RCC 7860 (cell line): ENCODE measurements at places on chromosomes 5 and 9.
A peak's percentile ranks its signal among the peaks of the same experiment; 100 is the strongest.

- no peak for DNase-seq
These were observed 34.0 kb upstream of the ZNF462 start for GRCh38 chr9:106828965-106829364.

DNA sequence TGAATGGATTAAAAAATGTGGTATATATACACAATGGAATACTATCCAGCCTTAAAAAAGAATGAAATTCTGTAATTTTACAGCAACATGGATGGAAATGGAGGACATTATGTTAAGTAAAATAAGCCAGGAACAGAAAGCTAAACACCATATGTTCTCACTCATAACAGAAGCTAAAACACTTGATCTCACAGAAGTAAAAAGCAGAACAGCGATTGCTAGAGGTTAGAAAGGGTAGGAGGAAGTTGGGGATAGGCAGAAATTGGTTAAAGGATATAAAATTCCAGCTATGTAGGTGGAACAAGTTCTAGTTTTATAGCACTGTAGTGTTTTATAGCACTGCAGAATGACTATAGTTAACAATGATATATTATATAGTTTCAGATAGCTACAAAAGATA is 15.8 kb downstream of the MARCHF3 start:
- DNase-seq: no peak

DNA sequence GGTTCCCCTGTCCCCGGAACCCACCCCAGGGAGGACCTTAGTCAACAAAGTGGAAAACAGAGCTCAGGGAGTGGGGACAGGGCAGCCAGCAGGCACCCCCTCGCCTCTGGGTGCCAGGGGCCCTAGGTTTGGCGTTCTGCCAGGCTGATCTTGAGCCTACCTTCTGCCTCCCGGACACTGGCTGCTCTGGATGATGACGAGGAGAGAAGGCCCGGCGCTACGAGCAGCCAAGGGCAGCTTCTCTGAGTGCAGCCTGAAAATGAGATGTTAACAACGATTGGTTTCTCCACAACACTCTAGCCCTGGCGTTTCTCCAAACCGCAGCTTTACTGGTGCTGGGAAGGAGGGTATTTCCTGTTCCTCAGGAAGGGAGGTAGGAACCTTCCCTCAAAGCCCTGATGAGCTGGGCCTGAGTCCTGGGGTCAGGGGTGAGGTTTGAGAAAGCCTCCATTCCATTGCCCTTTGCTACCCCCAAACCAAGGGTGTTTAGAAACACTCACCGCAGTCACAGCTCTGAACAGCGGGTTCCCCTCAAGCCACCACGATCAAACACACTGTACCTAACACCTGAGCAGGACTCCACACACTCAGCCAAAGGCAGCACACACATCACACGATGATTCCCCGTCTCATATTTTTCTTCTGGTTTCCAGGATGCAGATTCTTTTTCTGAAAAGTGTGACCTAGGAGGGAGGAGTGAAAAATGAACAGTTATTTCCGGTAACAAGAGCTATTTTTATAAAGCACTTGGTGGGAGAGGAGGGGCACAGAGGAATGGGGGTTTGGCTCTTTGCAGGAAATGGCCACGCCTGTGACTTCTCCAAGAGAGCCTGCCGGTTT is at the start of gene STING1:
STING1 (minus strand) TSS at position 709 of the 840 bp plus-strand sequence. CDS start 1,054 bp downstream, outside the sequence.
- peak; percentile 98 for DNase-seq

GRCh38 chr5:135335031-135335828 is 63.8 kb downstream of the MACROH2A1 start:
- no peak for DNase-seq

- peak; percentile 38 for DNase-seq
These were observed 547 bp downstream of the NIPBL start for GRCh38 chr5:36876965-36877666.

DNA sequence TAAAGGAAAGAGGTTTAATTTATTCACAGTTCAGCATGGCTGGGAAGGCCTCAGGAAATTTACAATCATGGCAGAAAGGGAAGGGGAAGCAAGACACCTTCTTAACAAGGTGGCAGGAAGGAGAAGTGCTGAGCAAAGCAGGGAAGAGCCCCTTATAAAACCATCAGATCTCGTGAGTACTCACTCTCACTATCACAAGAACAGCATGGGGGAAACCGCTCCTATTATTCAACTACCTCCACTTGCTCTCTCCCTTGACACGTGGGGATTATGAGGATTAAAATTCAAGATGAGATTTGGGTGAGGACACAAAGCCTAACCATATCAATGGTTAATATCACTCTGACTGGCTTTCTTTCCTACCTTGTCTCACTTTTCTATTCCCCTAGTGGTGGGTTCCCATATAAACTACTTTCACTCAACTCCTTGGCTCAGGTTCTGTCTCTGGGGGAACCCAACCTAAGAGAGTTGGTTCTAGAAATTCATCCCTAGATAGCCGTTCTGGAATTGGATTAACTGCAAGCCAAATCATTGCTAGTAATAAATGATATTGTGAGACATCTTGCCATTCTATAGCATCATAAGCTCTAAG is 749.8 kb upstream of the GRAMD2B start:
- no peak for DNase-seq

DNA sequence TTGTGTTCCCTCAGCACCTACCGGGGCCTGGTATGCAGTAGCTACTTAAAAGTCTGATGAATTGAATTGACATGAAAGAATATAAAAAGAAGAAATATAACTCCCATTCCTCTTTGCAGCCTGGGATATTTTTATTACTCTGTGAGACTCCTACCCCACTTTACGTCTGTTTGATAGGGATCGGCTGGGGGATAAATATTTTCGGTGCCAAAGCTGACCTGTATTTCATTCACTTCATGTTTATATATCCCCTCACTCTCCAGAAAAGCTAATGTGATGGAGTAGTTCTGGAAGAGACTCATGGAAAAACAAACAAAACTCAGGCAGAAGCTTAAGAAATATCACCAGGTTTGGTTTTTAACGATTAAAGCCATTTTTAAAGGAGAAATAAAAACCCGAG is 108.2 kb upstream of the TBC1D2 start:
- no peak for DNase-seq

DNA sequence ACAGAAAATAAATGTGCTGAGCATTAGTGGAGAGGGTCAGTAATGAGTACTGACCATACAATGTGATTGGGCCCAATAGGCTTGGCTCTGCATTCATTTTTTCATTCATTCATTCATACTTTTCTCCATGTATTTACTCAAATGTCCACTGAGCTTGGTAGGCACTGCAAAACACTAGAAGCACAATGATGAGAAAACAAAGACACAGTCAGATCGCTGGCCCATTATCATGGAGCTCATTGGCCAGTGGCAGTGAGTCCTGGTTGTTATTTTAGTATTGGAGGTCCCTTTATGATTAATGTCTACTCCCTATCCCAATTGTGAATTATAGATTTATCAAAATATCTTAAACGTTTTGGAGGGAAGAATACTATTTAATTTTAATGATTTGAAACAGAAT is 1079.7 kb upstream of the DMAC1 start:
- no peak for DNase-seq

GRCh38 chr5:181043285-181044092 is 3.4 kb downstream of the BTNL9 start:
- DNase-seq: no peak

DNA sequence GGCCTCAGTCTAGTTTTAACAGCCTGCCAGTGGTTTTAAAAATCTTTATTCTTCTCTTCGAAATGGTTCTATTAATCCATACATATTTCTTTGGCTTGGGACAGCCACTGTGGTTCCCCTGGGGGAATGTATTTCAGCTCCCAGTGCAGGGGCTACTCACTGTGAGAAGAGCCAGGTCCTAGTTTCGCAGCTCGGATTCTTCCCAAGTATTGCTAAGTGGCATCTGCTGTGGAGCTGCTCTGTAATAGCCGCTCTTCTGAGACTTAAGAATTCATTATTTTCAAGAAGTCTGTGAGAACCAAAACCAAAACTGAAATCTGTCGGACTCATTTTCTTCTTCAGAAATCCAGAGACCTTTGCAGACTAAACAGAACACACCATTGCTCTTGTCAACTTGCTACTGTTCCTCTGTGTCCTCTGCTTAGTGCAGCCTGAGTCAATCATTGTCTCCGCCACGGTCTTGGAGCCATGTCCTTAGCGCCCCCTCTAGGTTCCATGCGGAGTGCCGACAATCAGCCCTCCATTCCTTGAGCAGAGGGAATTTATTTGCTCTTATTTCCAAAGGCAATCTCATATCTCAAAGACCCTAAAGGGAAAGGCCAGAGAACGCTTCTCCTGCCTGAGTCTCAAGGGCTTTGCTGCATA is 478.2 kb downstream of the SPATA31D1 start:
- no peak for DNase-seq

DNA sequence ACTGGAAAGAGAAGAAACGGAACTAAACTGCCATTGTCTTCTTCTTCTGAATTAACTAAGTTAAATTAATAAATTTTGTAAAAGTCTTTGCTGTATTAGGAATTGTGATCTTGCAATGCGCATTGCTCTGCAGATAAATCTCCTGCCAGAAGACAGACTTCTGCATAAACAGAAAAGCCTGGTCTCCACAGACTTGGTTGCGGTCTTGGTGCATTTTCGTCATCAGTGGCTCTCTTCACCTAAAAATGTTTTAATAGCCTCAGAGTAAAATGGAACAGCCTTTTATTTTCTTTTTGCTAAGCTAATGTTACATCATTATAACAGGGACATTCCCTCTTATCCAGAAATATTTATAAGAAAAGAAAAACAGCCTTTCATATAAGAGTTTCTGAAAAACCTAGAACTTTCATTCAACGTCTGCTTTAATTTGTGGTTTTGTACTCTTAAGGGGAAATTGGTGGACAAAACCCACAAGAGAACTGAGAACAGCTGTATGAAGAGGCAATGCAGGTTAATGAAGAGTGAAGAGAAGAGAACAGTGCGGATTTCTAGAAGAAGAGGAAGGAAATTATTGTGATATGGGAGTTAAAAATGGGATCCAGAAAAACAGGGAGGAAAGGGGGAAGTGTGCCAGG is 10.1 kb downstream of the IFNA5 start:
- no peak for DNase-seq

- DNase-seq: no peak
These were observed 322.4 kb downstream of the TMEM161B start for GRCh38 chr5:87946271-87946670.

- no peak for DNase-seq
These were observed 44.1 kb upstream of the KCNN2 start for GRCh38 chr5:114317751-114318150.

- peak; percentile 59 for DNase-seq
These were observed 34.2 kb downstream of the RAI14 start for GRCh38 chr5:34690301-34690700.

- DNase-seq: no peak
These were observed 19.4 kb upstream of the TNFSF15 start for GRCh38 chr9:114825126-114825795.

DNA sequence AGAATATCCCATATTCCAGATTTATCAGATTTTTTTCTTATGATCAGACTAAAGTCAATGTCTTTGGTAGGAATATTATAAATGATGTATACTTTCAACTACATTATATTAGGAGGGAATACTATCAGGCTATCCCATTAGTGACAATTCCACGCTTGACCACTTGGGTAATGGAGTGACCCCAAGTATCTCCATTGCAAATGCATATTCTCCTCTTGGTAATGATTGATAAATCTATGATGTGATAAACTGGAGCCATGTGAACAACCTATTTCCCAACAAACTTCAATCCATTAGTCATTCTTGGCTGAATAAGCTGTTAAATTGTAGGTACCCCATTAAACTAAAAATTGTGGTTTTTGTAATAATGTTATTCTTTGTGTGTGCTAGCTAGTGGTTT is 12.2 kb upstream of the MPDZ start:
- no peak for DNase-seq

GRCh38 chr9:126327714-126328185 is 1.1 kb downstream of the MVB12B start:
- no peak for DNase-seq

DNA sequence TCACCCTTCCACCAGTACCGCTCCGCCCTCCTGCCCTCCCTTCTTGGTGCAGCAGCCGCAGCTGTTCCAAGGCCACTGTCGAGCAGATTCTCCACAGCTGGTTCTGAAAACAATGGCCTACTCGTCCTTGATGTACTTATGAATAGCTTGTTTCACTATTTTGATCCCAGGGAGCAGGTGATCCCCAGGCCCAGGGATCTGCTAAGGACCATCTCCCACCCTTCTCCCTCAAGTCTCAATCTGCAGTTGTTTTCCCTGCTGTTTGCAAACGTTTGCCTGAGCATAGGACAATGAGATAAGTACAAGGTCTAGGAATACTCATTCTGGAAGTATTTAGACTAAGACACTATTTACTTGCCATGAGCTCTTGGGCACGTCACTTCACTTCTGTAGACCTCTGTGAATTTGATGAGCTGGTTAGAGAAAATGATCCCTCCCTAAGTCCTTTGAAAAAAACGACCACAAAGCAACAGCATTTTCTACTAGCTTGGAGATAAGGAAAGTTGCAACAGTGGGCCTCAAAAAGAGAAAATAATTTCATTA is 1.8 kb downstream of the LURAP1L start:
- DNase-seq: no peak

DNA sequence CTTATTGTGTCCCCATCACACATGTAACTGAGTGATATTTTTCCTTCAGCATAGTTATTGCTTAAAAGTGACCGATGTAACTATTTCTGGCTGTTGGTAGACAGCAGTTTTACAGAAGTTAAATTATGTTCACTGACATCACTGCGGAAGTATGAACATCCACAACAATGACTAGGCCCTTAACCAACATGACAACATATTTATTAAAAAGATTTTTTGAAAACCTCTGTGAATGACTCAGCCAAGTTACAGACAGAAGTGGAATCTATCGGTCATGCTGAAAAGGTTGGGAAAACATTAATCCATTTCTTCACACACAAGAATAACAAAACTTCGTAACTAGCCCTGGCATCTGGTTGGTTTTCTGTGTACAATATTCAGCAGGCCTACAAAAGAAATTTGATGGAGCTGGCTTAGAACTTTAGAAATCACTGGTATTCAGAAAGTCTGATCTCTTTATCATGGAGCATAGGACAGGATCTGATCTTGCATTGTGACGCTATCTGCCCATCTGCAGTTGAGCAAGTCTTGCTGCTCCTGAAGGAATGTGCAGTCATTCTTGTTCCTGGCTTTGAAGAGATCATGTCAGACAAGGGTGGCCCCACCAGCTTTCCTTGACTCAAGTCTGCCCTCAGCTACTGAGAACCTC is 6.5 kb downstream of the GLIS3 start:
- DNase-seq: peak; percentile 96

DNA sequence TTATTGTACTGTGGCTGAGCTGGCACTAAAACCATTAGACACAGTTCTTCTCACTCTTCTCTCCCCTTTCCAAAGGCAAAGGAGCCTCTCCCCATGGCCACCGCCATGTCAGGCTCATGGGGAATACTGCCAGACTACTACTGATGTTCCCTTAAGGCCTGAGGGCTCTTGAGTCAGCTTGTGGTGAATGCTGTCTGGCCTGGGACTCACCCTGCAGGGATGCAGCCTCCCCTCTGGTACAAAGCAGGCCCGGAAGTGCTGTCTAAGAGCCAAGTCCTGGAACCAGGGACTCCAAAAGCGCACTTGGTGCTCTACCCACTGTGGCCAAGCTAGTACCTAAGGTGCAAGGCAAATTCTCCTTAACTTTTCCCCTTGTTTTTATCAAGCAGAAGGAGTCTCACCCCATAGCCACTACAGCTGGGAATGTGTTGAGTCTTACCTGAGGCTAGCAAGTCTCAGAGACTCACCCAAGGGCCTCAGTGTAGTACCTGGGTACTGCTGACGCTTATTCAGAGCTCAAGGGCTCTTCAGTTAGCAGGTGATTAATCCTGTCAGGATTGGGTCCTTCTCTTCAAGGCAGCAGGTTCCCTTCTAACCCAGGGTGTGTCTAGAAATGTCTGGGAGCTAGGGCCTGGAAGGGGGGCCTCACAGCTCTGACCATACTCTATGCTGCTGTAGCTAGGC is 33.2 kb upstream of the C5orf46 start:
- DNase-seq: no peak
